ENCODE measurements at places on chromosomes 1 and 21. TPM values are rescaled to one million over a fixed set of nuclear protein-coding genes. Genes with fewer than 3 reads are reported as not detected.

The PRXL2B gene
- 8.6 TPM for polyA plus RNA-seq

The IFNLR1 gene
- polyA plus RNA-seq = 0.99 TPM

The COL9A2 gene
- polyA plus RNA-seq = 0.26 TPM

The FAM76A gene
- polyA plus RNA-seq = 3.7 TPM

The C8B gene
- polyA plus RNA-seq = not detected

The AGBL4 gene
- not detected for polyA plus RNA-seq

The PRR9 gene
- polyA plus RNA-seq = not detected

The SPRR2B gene
- polyA plus RNA-seq = not detected

The ARHGAP29 gene
- polyA plus RNA-seq = 11.0 TPM

DNA sequence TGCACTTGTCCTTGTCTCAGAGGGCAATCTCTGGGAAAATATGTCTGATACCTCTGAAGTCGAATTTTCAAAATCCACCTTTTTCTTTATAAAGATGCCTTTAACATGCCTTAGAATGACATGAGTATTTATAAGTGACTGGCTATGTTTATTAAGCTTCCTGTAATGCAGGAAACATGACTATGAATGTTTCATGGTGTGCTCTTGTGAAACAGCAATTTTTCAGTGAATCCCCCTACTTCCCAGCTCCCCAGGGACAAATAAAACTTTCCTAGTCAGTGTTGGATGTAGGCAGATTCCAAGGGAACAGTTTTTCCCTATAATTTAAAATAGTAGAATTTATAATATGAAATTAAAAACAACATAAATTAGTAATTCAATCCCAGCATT lies 437.0 kb downstream of the LMO4 start:
- DNase-seq = no peak
- no peak overlapping the region for H3K27ac ChIP-seq
- H3K4me3 ChIP-seq = no peak overlapping the region
- no peaks in the 10 kb centered on the region for H3K27me3 ChIP-seq
- H3K4me1 ChIP-seq = no peaks in the 10 kb centered on the region

DNA sequence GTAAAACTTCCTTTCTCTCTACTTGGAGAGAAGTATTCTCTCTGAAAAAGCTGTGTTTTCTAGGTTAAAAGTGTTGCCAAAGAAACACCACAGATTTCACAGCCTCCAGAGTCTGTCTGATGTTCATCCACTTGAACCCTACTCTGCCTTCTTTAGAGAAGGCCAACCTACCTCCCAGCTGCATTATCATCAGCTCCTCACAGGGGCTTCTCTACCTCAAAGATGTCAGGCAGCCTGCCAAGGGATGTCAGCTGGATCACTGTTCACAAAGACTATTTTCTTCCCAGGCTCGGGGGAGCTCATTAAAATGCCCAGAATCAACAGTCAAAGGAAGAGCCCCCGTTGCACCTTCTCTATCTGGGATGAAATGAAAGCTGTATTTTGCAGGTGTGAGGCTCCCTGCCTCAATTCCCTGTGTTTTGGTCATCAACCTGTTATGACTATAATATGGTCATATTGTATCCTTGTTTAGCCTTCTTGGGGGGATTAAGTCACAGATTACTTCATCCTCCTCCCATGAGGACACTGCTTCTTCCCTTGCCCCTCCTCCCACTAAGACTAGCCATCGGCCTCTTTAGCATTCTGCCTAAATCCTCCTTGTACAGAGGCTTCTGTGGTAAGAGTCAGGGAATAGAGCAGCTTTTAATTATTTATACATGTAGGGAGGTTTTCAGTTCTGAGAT lies 25.7 kb downstream of the ANGPTL7 start:
- no peaks in the 10 kb centered on the region for H3K4me1 ChIP-seq
- DNase-seq = no peak
- no peaks in the 10 kb centered on the region for H3K27me3 ChIP-seq
- no peak overlapping the region for H3K4me3 ChIP-seq
- peaks cover 39% of the 10 kb centered on the region for H3K36me3 ChIP-seq
- H3K27ac ChIP-seq = no peak overlapping the region

DNA sequence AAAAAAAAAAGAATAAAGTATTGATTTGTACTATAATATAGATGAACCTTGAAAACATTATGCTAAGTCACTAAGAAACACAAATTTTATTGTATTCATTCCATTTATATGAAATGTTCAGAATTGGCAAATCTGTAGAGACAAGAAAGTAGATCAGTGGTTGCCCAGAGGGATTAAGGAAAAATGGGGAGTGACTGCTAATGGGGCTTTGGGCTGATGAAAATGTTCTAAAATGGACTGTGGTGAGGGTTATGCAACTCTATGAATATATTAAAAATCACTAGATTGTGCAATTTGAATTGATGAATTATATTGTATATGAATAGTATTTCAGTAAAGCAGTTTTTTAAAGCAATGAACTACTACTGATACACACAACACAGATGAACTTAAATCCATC lies 10.0 kb downstream of the GDAP2 start:
- no peak overlapping the region for H3K4me3 ChIP-seq
- peaks cover 56% of the 10 kb centered on the region for H3K36me3 ChIP-seq
- no peaks in the 10 kb centered on the region for H3K27me3 ChIP-seq
- no peak for DNase-seq
- H3K4me1 ChIP-seq = no peaks in the 10 kb centered on the region
- no peak overlapping the region for H3K27ac ChIP-seq

DNA sequence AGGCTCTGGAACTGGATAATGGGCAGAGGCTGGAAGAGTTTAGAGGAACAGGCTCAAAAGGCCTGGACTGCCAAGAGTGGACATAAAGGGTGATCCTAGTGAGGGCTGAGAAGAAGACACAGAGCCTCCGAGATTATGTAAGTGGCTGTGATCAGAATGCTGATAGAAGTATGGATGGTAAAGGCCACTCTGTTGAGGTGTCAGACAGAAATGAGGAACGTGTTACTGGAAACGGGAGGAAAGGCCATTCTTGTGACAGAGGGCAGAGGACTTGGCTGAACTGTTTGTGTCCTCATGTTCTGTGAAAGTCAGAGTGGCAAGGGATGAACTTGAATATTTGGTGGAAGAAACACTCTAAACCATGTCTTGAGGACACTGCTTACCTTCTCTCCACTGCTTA lies 6.7 kb upstream of the ABCG1 start:
- H3K27ac ChIP-seq = no peak overlapping the region
- H3K27me3 ChIP-seq = no peaks in the 10 kb centered on the region
- H3K4me3 ChIP-seq = no peak overlapping the region
- H3K36me3 ChIP-seq = no peaks in the 10 kb centered on the region
- no peaks in the 10 kb centered on the region for H3K4me1 ChIP-seq

DNA sequence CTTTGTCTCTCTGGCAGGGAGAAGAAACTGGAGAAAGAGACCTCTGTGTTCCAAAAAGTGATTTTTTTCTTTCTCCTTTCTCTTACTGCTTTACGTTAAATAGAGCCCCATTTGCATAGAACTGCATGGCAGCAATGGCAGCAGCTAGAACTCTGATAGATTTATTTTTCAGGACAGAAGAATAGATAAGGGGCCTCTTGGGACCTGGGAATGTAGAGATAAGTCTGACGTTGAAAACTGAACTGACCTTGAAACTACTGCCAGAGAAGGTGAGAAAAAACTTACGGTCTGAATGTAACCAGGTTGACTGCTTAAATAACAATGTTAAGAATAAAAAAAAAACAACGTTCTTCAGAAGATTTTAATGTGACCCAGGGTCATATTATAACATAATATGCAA lies 25.4 kb upstream of the B3GALT5 start:
- no peak for DNase-seq
- no peak overlapping the region for H3K4me3 ChIP-seq
- no peaks in the 10 kb centered on the region for H3K27me3 ChIP-seq

DNA sequence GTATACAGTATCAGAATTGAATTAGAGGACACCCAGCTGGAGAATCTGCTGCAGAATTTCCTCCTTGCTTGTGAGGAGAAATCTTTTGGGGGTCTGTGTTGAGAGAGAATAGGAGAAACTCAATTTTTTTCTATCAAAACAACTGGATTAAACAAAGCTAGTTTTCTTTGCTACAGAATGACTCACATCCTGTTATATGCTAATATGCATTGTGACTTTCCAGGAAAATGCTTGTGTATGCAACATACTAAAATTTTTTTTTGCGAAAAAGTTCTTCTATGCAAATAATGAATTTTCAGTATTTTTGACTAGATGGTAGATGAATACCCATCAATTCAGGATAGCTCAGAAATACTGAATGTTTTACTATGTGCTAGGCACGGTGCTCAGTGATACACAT lies 2.2 kb downstream of the VAMP4 start:
- no peak overlapping the region for H3K4me3 ChIP-seq
- peaks cover 23% of the 10 kb centered on the region for H3K4me1 ChIP-seq
- H3K27ac ChIP-seq = no peak overlapping the region

DNA sequence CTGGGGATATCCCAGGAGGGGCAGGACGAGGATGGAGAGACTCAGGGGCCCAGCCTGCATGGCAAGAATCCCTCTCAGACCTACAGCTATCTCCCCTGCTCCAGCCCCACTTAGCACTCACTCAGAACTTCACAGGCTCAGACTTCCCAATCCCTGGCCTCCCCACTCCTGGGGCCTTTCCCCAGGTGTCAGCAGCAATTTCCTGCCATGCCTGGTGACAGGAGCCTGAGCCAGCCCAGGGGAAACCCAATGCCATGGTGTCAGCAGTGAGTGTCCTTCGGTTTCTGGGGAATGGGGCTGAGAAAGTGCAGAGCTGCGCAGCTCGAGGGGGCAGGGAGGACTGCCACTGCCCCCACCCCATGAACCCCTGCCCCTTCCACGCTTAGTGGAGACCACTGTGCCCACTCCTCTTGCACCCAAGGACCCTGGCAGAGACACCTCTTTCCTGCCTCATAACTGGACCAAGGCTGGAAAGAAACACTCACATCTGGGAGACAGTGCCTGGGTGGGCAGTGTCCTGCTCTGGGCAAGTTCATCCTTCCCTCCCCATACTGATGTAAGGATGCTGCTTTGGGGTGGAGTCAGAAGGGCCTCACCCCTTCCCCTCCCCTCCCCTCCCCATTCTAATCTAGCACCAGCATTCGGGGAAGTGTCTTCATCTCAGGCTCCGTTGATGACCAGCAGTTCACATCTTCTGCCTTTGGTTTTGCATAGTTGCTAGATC lies 17.1 kb upstream of the UBL4B start:
- no peak for DNase-seq
- H3K27ac ChIP-seq = no peak overlapping the region
- H3K4me3 ChIP-seq = no peak overlapping the region
- no peaks in the 10 kb centered on the region for H3K36me3 ChIP-seq

GRCh38 chr21:32712043-32712442 lies 15.8 kb downstream of the SYNJ1 start:
- H3K4me1 ChIP-seq = no peaks in the 10 kb centered on the region
- no peak overlapping the region for H3K27ac ChIP-seq
- no peaks in the 10 kb centered on the region for H3K27me3 ChIP-seq
- no peak overlapping the region for H3K4me3 ChIP-seq

- H3K4me3 ChIP-seq = no peak overlapping the region
- no peaks in the 10 kb centered on the region for H3K4me1 ChIP-seq
- no peaks in the 10 kb centered on the region for H3K27me3 ChIP-seq
- DNase-seq = no peak
- H3K36me3 ChIP-seq = no peaks in the 10 kb centered on the region
- no peak overlapping the region for H3K27ac ChIP-seq
Observed at GRCh38 chr21:44566403-44566802, 7.1 kb upstream of the KRTAP10-4 start.

DNA sequence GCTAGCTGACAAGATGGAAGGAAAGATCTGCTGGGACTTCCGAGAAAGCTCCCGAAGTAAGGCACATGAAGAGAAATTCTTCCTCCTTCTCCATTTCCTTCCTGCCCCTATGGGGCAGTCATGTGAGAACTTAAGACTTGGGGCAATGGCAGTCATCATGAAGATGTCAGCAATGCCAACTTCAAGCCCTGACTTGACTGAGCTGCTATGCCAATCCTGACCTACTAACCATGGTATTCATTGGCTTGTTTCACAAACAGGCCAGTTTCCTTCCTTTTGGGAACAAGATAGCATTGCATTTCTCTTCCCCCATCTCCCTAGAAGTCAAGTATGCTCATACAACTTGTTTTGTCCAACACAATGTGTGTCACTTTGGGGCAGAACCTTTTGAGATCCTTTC lies 25.5 kb downstream of the GRIK1 start:
- no peak overlapping the region for H3K4me3 ChIP-seq
- no peaks in the 10 kb centered on the region for H3K36me3 ChIP-seq
- H3K4me1 ChIP-seq = no peaks in the 10 kb centered on the region

All from heart left ventricle (tissue), 16 donors.